T-helper 17 cell (primary cell): ENCODE measurements at places on chromosomes 16 and 17.

DNA sequence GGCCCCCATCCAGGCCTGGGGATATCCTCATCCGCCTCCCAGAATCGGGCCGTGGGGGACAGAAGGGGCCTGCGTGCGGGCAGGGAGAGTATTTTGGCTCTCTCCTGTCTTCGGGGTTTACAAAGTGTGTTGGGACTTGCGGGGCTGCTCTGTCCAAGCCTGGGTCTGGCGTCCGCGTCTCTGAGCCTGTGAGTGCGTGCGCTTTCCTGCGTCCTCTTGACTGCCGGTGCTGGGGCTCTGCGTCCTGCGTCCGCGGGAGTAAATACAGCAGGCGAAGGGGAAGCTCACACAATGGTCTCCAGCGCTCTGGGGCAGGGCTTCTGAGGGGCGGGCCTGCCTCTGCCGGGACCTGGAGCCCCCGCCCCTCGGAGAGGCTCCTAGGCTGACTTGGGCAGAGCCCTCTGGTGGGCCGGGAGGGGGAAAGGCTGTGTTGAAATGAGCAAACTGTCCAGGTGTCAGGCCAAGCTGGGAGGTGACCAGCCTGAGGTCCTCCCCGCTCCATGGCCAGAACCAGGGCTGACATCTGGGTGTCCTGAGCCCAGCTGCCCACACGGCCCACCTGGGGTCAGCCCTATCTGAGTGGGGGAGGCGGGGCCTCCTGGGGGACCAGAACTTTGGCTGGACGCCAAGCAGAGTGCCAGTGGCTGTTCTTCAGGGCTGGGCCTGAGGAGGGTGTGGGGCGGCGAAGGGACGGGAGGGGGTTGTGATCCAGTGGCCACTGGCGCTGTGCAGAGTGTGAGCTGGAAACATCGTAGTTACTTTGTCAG lies 233.6 kb downstream of the SEC14L1 start:
- DNase-seq = peak; percentile 63

DNA sequence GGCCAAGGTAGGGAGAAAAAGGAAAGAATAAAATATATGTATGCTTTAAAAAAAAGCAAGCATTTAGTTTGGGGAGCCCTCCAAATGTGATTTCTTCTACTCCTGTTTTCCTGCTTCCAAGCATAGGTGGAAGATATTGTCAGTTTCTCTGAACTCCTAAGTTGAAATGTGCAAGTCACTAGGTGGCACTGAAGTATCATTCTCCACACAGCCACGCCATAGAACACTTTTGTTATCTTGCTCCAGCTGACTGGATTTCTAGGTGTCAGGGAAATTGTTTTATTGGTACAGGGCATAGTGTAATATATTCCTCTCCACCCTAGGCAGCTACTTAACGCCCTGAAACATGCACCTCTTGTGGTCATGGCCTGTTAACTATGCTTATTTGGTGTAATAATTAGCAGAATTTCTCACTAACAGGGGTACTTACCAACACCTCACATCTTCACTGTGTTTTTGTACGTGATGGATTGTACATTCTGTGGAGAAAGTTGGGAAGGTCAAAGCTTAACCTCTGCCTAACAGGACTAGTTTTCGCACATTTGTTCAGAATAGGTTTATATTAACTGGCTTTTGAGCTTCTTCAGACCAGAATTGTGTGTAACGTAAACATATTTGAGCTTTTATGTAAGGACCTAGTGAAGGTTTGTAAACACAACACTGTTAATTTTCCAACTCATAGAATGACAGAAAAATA lies 69.3 kb downstream of the FTO start:
- no peak for DNase-seq

DNA sequence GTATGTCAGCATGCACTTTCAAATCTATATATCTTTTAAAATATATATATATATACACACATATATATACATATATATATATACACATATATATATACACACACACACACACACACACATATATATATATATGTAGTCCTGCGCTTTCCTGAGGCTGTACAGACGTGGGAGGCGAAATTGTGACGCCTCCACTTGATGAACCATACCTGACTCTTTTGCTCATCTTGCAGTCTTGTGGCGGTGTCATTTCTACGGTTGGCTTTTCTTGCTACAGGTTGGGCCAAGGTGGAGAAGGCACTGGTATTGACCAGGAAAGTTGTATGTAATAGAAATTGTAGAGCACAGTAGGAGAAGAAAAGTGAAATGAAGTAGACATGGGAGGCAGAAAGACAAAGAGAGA lies 88.2 kb downstream of the RBFOX1 start:
- DNase-seq = no peak

GRCh38 chr16:52265446-52265861 lies 281.5 kb downstream of the TOX3 start:
- DNase-seq = no peak

DNA sequence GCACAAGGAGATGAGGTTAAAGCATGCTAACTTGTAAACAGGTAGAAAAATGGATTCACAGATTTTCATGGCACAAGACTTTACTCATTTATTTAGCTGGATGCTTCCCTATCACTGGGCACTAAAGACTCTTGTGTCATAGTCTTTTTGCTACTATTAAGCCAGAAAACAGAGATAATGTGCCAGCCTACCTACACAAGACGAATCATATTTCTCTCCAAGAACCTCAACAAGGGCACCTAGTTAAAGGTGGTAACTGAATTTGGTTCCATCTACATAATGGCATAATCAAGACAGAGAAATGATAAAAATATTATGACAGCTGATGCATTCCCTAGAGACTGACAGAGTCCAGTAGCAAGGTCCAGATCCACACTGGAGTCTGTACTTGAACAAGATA lies 3.8 kb downstream of the NACA2 start:
- DNase-seq = no peak

- DNase-seq = no peak
These were observed 2.3 kb upstream of the PPP1R9B start for GRCh38 chr17:50152736-50153135.

DNA sequence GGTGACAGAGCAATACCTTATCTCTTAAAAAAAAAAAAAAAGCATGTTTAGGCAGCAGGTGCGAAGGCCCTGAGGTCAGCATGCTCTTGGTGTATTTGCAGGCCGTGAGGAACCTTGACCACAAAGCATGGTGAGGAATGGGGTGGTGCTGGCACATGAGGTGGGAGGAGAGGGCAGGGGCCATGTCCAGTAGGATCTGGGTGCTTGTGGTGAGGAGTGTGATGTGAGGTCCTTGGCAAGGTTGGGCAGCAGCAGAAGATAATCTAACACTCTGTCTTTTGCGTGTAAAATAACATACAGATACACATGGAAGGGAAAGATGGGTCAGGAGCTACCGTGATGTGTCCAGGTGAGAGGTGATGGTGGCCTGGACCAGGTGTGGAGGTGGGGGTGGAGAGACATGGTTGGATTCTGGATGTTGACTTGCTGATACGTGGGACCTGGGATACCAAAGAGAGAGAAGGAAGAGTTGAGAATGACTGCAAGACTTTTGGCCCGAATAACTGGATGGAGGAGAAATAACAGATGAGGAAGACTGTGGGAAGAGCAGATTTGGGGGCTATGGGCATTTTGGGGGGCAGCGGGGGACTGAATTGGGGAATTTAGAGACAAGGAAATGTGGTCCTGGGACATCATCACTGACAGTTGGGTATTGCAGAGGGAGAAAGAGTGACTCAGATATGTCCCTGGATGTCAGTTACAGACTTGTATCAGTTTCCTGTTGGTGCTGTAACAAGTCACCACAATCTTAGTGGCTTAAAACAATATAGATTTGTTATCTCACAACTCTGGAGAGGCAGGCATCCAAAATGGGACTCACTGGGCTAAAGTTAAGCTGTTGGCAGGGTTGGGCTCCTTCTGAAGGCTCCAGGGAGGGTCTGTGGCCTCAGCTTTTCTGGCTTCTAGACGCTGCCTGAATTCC lies 274.9 kb downstream of the HAPSTR1 start:
- DNase-seq = no peak

DNA sequence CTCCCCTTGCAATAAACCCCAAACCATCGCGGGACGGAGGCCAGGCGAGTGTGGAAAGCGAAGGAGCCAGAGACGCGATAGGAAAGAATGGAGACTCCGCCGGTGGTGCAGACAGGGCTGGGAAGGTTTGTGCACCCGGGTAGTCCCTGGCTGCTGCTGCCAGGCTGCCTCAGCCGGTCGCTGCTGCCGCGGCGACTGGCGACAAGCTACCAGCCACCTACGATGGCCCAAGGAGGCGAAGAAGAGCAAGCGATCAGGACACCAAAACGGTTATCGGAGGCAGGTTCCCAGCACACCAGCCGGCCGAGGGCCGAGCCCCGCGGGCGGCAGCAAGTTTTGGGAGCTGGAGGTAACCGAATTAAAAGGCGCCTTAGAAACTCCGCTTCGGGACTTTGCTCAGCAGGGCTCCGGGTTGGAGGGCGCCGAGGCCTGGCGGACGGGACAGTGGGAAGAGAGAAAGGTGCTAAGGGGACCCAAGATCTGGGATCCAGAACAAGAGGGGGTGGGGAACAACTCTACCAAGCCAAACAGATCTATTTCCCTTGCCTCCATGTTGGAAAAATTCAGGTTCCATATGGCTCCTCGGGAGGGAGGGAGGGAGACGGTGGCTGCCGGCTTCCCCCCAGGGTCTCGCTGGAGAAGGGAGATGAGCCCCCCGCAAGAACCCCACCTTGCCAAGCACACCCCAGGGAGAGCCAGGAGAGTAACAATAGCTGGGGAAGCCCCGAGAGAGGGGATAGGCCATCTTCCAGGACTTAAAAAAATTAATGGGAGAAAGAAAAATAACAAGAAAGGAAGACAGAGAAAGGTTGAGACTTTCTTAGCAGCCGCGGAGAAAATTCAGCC lies 9.7 kb upstream of the HOXB2 start:
- DNase-seq = no peak

DNA sequence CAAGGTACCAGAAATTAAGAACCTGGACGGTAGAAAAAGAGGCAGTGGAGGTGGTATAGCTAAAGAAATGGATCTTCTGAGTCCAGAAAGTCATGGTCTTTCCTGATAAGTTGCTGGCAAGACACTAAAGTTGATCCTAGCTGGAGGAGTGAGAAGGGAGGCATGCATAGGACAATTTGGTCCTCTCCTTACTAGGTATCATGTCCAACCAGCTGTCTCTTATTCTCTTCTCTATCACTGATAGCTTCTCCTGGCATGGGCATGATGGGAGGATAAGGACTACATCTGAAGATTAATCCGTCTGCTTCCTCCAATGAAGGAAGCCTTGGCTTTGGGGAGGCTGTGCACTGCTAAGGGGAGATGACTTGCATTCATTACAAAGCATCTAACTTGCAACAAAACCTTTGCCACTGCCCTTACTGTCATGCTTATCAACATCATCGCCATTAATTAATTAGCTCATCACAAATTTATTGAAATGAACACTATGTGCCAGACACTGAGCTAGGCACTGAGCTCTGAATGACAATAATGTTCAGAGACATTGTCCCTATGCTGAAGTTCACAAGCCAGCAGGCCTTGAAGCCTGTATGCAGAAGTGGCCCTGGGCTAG lies 3.1 kb upstream of the FAM117A start:
- no peak for DNase-seq

DNA sequence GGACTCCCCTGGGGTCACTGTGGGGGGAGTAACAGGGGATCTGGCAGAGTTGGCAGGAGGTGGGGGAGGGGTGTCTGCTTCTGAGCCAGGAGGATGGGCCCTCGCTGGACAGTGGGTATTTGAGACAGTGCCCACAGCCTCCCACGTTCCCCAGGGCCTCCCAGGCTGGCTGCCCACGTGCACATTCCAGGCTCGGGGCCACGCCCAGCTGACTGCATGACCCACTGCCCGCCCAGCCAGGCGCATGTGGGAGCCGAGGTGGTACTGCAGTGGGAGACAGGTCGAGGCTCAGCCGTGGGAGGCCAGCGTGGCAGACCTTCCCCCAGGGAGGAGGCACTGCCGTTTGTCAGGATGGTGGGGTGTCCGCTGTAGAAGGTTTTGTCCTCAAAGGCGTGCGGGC lies 38.8 kb downstream of the BAHCC1 start:
- DNase-seq = no peak

- DNase-seq = no peak
These were observed 183.5 kb downstream of the PHKB start for GRCh38 chr16:47644661-47645060.

DNA sequence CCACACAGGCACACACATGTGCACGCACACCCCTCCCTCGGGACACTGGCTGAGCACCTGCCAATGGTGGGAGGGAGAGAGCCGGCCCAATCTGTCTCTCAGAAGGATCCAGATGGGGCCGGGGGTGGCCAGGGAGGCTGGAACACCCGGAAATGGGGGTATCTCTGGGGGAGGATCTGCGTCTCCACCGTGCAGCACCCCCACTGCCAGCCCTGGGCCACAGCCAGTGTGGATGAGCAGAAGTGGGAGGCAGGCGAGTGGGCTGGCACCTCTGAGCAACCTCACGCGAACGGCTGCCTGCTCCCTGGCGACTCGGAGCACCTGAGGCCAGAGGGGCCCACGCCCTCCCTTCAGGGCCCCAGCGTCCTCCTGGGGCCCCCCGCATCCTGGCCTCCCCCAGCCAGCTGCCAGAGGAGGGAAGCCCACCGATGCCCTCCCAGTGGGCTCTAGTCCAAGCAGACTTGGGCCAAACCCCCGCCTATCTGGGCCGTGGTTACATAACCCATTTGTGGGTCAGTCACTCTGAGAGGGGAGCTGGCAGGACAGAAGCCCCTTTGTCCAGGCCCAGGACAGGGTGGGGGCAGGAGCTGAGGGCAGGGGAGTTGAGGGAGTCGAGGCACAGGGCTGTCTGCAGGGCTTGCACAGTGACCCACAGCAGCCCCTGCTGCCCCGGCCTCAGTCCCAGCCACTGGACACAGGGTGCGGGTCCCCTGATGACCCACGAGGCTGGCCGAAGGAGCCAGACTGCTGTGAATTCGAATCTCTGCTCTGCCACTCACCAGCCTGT lies 5.6 kb downstream of the CASKIN1 start:
- DNase-seq = no peak

DNA sequence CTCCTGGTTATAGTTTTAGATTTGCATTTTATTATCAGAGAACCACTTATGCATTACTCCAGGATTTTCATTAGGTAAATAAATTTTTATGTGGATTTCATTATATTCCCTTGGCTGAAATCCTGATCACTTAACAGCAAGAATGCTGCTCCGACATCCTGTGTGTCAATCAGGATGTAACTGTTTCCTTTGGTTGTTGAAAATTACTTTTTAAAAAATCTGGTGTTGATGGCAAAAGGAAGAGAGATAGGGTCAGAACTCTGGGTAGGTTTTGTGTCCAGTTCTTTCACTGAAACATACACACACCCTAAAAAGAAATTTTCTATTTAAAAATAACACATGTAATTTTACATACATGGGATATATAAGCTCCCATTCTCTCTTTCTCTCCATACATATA lies 30.9 kb downstream of the ZNF423 start:
- no peak for DNase-seq

DNA sequence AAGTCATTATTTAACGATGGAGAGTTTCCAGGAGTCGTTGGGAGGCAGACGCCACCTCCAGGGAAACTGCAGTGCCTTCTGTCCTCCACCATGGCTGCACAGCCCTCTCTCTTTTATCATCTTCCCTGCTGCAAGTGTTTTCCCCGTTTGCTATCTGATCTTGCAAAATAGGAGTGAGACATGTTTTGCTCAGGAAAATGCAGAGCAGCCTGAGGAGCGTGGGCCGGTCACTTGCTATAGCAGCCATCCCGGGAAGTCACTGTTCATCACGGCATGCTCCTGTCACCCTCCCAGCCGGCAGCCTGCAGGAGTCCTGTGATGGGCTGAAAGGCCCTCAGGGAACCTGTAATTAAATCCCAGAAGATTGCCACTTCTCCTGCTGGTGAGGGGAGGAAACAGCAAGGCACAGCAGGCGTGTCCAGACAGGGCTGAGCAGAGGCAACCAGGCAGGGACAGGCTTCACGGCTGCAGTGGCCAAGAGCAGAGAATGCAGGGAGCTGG lies 143.1 kb downstream of the GSG1L start:
- DNase-seq = no peak
